Endodermal cell (in vitro differentiated cells): ENCODE measurements at places on chromosomes 5 and 9.

GRCh38 chr9:126338945-126339344 is 12.3 kb downstream of the MVB12B start:
- no peak for DNase-seq

DNA sequence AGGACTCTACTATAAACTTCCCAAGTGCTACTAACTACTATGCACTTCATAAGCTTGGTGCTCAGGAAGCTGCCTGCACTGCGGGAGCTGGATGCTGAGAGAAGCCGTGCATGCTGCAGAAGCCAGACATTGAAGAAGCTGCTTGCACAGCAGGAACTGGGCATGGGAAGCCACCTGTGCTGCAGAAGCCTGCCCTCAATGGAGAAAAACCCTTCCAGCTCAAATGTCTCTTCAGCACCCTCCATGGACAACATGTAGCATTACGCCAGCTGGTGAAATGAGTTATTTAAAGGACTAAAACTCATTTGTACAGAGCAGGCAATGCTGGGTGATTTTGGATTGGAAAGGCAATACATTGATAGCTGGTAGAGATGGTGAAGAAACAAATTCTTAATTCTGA is 247.2 kb downstream of the KIF4B start:
- DNase-seq = peak; percentile 69

- DNase-seq = no peak
Measured at GRCh38 chr5:74638970-74639806, 1.3 kb downstream of the ENC1 start.

GRCh38 chr9:7976856-7977255 is 177.3 kb upstream of the DMAC1 start:
- no peak for DNase-seq

- no peak for DNase-seq
Measured at GRCh38 chr5:73291873-73292272, 118.9 kb downstream of the TMEM174 start.

GRCh38 chr9:137147793-137148160 is 8.8 kb downstream of the GRIN1 start:
- no peak for DNase-seq

GRCh38 chr9:117839862-117840261 is 135.7 kb downstream of the TLR4 start:
- DNase-seq = no peak

GRCh38 chr9:83198371-83198770 is 135.4 kb upstream of the RASEF start:
- no peak for DNase-seq

DNA sequence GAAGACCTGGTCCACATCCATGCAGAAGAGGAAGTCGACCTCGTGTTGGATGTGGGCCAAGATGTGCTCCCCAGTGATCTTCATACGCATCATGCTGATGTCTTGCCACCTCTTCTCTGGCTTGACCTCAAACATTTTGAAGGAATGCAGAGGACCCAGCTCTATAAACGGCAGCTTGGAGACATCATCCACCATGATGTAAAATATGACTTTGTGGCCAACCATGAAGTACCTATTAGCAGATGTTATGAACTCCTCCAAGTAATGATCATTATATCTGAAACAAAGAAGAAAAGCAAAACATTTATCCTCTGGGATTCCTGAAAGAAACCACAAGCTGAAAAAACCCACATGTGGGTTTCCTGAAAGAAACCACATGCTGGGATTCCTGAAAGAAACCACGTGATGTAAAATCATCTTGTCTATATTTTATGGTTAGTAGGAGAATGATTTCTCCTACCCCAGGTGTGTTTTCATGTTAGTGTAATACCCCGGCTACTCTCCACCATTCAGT is 52.3 kb downstream of the GGTA1 start:
- DNase-seq = no peak

GRCh38 chr5:84197538-84197937 is 187.1 kb downstream of the EDIL3 start:
- no peak for DNase-seq

DNA sequence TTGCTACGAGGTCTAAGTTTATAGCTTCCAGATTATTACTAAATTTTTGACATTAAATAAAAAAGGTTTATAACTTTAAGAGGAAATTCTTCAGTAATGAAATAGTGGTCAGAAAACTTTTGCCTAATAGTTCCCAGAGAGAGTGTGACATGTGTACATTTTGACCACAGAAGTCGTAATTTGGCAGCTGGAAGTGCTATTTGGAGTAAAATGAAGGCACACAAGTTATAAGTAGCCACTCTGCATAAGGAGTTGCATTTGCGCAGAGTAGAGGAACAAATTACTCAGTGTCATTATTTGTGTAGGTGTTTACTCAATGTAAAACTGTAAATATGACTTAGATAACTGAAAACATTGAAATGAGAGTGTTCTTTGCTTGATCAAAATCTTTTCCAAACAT is 408.4 kb downstream of the CCDC171 start:
- DNase-seq = no peak
